ENCODE measurements at places on chromosomes 2 and 18.

GRCh38 chr2:212845941-212846340 lies 305.5 kb downstream of the IKZF2 start:
- DNase-seq = no peak

DNA sequence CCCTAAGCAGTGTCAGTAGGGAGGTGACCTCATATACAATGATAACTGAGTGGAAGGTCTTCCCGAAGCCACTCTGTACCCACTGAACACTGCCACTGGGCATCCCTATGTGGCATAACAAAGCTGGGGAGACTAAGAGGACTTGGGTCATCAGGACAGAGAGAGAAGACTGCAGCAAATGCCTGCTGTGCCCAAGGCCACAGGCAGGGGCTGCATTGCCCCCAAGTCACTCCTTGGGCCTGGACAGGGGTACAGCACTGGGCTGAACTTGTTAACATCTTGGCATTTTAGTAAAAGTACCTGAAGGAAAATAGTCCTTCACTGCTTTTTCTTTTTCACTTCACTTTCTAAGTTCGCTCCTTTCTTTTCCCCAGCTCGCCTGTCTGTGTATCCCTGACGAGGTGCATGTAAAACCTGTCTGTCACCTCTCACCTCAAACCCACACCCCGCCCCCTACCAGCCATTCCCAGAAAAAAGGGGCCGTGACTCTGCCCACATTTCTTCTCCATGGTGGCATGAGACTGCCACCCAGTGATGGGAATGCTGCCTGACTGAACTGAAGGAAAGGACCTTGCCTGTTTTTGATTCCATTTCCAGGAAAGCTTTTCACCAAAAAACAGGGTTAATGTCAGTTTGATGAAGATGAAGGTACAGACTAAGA lies 62.9 kb downstream of the MTHFD2 start:
- no peak for DNase-seq

DNA sequence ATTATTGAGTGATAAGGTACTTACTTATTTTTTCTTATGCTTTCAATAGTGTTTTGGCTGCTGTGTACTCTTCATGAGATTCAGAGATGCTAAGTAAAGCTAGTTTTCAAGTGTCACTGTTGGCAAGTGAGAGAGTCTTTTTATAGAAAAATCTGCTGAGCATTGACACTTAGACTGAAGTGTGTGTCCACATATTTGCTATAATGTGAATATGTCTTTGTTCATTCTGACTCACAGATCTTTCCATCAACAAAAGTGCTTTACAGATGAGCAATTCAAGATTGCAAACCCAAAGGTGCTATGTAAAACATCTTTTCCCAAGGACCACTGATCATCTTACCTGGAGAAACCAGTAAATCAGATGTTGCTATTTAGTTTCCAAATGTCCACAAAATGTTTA lies 410.6 kb upstream of the FIGN start:
- no peak for DNase-seq

- DNase-seq = no peak
These were observed 148.0 kb upstream of the SLC14A2 start for GRCh38 chr18:45467293-45467692.

GRCh38 chr2:1136846-1137245 lies 186.2 kb downstream of the SNTG2 start:
- no peak for DNase-seq

DNA sequence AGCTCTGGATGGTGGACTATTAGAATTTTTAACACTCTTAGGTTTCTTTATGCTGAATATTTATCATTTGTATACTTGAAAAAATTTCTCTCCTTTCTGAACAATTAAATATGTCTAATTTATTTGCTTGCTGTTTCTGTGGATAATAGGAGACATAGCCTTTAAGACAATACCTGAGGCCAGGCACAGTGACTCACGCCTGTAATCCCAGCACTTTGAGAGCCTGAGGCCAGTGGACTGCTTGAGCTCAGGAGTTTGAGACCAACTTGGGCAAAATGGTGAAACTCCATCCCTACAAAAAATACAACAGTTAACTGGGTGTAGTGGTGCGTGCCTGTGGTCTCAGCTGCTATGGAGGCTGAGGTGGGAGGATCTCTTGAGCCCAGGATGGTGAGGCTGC lies 54.7 kb downstream of the FAM117B start:
- DNase-seq = no peak

DNA sequence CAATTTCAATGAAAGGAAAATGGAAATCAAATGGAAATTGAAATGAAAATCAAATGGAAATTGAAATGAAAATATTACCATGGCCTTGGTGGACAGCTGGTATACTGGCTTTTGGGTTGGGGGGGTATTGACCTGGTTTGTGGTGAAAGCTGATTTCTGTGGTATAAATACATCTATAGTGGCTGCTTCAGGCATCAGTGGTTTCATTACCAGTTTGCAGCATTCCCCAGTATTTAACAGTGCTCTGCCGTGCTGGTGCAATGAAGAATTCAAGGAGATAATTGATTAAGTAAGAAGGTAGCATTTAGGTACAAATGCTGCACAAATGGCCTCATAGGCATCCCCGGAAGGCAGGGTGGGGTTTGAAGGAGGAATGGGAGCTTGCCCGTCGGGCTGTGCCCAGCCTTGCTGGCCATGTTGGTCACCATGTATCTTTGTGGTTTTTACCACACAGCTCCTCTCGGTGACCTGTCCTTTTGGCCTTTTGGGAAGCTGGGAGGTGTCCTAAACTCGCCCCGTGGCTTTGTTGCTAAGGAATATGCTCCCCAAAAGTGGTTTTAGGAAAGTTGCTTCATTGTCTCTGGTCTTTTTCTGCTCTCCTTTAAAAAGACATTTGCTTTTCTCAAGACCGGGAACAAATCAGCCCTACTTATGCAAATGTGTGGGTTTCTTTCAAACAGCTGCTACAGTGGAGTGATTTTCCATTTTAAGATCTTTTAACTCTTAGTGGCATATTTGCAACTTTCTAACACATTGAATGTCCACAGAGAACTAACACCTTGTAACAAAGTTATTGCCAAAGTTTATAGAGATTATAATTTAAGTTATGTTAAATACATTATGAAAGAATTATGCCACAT lies 28.6 kb downstream of the SNTG2 start:
- DNase-seq = no peak

- no peak for DNase-seq
These were observed 7.4 kb upstream of the MBOAT2 start for GRCh38 chr2:9010866-9011265.

DNA sequence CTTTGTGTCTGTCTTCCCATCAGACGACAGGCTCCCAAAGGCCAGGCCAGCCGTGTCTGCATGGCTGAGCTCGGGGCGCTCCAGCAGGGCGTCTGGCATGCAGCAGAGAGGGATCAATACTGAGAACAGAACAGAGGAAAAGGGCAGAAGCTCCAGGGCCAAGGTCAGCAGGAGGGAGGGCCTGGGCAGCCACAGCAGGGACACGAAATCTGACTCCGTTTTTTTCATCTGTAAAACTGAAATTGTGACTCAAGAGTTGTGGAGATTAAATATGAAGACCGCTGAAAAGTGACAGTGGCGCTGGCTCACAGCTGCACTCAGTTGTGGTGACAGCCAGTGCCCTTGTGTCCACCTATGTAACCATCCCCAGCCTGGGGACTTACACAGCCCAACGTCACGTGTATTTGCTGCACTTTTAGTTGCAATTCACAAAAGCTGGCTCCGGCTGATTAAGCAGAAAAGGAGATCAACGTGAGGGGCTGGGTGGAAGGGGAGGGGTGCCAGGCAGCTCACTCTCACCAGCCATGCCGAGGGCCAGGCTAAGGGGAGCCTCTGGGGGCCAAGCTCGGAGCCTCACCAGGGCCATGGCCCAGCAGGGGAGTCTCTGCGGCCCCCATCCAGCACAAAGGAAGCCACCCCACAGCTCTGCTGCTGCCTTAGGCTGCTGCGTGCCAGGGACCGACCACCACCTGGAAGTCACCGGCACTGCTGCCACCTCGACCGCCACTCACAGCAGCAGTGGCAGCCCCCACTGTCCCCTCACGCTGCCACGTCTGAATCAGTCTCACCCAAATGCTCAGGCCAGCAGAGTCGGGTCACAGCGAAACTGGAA lies 74.7 kb downstream of the EIPR1 start:
- DNase-seq = no peak

DNA sequence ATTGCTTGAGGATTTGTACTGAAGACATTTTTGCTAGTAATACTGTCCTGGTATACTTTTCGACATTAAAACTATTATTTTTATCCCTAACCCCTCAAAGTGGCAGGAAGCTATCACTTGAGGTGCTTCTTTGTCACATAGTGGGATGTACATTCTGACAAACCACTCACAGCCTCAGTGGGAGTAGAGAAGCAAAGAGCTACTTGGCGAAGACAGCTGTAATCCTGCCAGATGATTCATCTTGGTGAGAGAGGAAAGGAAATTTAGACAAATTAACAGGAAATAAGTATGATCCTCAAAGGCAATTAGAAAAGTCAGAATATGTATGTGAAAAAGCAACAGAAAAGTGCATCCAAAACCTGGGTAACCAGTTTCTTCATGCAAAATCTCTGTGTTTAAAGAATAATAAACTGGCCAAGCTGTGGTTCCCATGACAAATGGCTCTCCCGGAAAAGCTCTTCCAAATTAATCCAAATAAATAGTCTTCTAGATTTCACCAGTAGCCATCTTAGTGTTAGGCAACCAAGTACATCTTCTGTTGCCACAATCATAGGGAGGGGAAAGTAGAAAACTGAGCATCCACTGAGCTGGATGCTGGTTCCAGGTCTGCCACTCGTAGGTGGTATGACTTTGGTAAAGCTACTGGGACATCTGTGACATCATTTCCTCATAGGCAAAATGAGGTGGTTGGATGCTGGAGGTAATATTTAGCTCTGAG lies 308.0 kb upstream of the LYPD1 start:
- no peak for DNase-seq

DNA sequence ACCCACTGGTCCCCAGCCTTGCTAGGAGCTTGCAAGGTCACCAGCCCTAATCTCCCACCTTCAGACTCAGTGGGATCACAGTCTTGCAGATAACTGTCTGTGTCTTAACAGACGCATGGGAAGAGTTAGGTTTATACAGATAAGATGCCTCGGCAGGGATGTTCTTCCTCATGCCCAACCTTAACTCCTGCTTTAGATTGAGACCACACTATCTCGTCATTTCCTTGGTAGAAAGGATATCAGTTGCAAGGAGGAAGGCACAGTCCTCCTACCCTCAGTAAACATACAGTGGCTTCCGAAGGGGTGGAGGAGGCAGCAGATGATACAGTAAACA lies 7.2 kb downstream of the NT5DC4 start:
- DNase-seq = no peak

- no peak for DNase-seq
These were observed 17.1 kb downstream of the HS6ST1 start for GRCh38 chr2:128301501-128301966.

GRCh38 chr2:63347361-63347760 lies 240.9 kb downstream of the WDPCP start:
- no peak for DNase-seq

GRCh38 chr2:55999790-56000189 lies 76.2 kb upstream of the EFEMP1 start:
- DNase-seq = no peak

DNA sequence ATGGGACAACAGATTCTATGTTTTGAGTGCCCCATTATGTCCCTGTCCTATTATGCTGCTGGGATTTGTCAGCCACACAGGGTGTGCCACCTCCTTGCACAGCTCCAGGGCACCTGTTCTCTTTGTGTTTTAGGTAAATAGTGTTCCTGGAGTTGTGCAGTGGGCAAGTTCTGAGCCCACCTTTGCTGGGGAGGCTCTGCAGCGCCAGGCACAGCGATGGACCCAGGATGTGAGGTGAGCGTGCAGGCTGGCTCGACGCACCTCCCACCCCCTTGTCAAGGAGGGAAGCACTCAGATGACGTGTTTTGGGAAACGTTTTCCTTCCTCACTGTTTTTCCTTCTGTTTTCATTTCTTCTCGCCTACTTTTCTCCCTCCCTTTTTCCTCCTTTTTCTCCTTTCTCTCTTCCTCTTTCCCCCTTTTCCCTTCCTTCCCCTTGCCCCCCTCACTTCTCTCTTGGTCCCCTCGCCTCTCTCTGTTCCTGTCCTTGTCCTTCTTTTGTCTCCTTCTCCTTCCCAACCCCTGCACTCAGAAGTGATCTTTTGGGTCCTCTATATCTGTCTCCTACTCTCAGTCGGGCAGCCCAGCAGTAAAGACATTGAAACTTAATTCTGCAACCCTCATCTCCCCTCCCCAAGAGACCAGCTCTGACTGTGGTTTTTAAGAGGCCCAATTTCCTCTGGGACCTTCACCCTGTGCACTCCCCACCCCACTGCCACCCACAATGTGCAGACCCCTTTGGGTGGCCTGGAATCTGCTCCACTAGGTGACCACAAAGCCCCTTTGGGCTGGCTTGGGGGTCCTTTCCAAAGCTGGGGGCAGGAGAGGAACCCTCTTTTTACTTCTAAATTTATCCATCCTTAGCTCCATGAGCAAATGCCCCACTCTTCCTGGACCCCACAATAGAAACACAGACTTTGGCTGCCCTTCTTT lies 104.0 kb downstream of the MCFD2 start:
- no peak for DNase-seq

DNA sequence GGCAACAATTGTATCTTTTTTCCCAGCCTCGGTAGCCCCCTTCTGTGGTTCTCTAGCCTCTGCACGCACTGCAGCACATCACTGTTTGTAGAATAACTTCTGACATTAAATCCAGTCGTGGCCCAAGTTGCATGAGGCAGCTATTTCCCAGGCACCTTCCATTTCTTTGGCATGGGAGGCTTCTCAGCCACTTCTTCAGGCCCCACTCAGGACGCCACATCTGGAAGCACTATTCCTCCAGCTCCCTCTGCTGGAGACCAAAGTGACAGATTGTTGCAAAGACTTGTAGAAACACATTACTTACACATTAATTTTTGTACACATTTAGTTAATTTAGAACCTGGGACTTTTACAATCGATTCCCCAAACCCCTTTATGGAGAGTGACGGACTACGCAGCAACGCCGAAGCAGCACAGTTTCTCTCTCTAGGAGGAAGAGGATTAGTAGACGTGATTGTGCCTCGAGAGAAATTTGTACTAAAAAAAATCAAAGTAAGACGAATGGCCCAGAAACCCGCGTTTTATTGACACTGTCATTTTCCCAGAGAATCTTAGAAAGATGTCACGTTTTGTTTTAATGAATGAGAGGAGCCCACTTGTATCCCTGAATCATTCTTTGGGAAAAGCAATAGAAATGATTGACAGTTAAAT lies 57.8 kb upstream of the RGPD5 start:
- no peak for DNase-seq

DNA sequence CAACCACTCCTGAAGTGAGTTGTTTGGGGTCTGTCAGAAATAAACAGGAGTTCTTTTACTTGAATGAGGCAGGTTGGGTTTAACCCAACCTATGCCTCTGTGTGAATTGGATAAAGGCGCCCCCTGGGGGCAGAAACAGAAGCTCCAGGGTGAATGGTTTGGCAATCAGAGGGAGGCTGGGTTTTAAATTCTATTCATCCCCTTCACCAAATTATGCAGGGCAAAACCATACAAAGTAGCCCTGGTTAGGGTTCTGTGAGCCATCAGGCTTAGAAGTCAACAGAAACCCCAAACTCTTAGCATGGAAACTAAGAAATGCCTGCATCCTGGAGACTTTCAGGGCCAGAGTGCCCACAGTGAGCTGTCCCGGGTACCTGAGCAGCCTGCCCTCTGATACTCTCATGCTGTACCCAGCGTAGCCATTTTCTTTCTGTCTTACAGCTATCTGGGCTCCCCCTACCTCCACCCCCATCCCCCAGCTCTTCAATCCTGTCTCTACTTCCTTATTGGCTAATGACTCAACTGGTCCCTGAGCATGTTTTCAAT lies 241.5 kb downstream of the ICOS start:
- peak; percentile 53 for DNase-seq

Data from activated CD4-positive, alpha-beta T cell treated with anti-CD3 and anti-CD28 coated beads, Interleukin-2, amount 50 U/mL, for 24 hours (primary cell).